ENCODE measurements at places on chromosomes 2 and 18.

- no peak for DNase-seq
Measured at GRCh38 chr2:211390536-211391188, 834.3 kb downstream of the CPS1 start.

DNA sequence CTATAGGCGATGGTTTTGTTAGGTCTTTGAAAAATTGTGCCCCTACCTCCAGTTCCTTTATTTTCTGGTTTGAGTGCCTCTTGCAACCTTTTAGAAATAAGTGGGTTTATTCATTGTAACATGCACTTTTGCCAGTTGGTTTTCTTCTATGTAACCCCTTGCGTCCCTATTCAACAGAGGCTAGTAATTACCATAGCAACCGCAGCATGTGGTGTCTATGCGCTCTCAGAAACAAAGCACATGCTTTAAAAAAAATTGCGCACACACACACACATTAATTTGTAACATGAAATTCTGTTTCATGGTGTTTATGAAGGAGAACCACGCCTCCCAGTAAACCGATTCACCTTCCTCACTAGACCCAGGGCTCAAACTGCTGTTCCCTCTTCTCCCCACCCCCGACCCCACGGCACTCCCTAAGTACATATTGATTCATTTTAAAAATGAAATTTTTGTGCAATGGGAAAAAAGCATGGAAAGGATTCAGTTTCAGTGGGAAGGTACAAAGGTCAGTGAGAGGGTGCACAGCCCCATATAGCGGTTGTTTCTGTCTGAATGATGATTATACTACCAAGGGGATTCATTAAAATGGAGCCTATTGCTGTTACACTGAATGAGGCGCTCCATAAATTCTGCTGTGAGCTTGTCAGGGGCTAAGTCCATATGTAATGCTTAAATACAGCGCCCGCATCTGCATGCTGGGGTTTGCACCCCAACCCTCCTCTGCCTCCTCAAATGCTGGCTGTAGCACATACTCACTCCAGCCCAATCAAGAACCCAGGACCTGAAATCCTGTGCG lies 206.9 kb downstream of the ICOS start:
- DNase-seq = no peak

GRCh38 chr2:60549928-60550177 lies 3.6 kb downstream of the BCL11A start:
- no peak for DNase-seq

DNA sequence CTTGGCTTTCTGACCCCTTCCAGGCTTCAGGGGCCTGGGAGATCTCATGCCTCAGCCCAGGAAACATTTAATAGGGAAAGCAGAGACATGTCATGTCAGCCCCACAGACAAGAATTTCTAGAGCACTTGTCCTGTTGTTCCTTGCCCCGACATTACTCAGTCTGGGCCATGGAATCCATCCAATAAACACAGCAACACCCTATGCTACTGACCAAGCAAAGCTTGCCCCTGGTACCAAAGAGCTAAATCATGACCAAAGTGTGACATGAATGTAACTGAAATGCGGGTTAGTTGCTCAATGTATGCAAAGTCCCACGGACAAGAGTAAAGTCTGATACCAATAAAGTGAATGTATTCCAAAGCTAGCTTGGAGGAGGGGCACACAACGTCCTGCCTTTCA lies 35.1 kb downstream of the EHD3 start:
- DNase-seq = no peak
